Astrocyte of the spinal cord (primary cell): ENCODE measurements at places on chromosomes 13 and 19.
A peak's percentile ranks its signal among the peaks of the same experiment; 100 is the strongest.

DNA sequence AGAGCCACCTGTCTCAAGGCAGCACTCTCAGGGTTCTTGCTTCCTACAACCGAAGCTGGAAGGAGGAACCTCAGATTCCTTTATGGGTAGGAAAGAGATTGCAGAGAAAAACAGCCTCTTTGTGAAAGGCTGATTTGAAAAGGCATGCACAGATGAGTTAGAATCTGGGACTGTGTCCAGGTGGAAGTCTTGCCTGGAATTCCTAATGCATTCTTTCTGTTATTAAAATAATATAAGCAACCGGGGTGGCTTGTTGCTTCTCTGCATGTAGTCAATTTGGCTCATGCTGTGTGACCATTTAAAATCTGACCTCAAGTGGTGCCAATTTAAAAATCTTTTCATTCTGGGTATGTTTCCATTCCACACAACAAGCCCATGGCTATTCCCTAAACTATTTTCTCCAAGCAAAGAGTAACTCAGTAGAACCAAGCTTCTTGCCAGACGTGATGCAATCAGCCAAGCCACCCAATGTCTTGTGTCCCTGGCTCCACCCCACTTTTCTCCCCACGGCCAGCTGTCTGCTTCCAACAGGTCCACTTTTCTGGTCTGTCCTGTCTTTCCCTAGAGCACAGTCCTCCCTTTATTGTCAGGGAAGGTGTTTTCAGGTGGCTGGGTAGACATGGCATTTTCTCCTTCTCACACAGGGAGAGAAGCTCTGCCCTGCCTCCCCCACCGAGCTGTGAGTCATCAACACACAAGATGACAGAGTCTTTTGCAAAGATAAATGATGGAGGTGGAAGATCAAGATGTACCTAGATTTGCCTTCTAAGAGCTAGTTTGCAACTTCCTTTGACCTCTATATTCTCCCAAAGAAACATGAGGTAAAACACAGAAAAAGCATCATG, 394.3 kb downstream of the FOXO1 start:
- DNase-seq, result peak; percentile 92

DNA sequence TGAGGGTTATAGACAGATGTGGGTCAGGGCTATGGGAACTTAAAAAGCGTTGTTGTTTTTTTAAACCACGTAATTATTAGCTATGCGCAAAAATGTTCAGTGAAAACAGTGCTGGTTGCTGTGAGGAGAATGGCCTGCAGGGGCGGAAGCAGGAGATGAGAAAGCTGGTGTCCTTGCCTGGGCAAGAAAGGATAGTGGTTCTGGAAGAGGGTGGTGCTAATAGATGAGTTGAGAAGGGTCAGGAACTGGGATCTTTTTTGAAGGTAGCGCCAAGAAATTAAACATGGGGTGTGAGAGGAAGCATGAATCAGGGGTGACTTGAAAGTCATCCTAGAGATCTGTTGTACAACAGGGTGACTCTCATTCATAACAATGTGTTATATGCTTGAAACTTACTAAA, 4.8 kb upstream of the SMG9 start:
- DNase-seq, result peak; percentile 80

- DNase-seq, result no peak
Measured at GRCh38 chr13:95226476-95226875, 74.8 kb downstream of the ABCC4 start.

- no peak for DNase-seq
Measured at GRCh38 chr19:31613683-31614219, 264.5 kb upstream of the TSHZ3 start.

DNA sequence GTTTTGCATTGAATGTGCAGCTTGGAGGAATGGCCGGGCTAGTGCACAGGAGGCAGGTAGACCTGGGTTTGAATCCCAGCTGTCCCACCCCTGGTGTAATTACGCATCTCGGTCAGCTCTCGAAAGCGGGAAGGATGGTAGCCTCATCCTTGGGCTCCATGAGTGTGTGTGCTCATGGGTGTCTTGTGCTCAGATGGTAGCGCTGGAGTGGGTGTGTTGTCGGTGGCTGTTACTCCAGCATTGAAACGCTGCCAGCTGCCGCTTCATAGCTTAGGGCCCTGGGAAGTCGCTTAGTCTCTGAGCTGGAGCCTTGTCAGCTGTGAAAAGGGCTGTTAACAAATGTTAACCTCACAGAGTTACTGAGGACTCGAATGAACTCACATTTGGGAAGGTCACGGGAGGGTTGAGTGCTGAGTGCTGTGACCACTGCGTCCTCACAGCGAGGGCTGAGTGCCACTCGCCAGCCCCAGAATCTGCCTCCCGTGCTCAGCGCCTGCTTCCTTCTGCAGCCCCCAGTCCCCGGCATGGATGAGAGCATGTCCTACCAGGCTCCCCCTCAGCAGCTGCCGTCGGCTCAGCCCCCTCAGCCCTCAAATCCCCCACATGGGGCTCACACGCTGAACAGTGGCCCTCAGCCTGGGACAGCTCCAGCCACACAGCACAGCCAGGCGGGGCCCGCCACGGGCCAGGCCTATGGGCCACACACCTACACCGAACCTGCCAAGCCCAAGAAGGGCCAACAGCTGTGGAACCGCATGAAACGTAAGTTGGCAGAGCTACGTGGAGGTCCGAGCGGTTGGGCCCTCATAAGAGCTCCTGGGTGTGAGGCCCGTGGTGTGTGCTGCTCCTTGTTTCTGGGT, 5.2 kb downstream of the LENG8 start:
- DNase-seq, result no peak

- DNase-seq, result no peak
Measured at GRCh38 chr13:35833608-35834275, 297.4 kb downstream of the DCLK1 start.

GRCh38 chr19:49368711-49369358, 5.2 kb downstream of the DKKL1 start:
- no peak for DNase-seq
